ENCODE measurements at places on chromosomes 1 and 21.

DNA sequence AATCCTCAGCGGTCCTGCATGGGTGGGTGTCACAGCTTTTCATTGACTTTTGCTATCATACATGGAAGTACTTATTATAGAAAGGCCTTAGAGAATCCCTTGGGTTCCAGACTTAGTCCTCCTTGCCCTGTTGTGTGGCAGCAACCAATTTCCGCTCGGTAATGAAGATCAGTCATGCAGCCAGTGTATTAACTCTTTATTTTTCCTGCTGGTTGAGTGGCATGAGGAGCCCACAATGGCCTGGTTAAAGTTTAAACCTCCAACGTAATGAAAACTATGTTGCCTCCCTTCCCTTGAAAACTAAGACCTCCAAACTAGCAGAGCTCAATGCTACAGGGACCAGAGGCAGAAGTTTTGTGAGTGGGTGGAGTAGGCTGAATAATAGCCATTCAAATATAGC is 20.0 kb downstream of the CITED4 start:
- DNase-seq, result no peak

- no peak for DNase-seq
These were observed 123.7 kb downstream of the UBE2U start for GRCh38 chr1:64327119-64327518.

- no peak for DNase-seq
These were observed 1793.9 kb downstream of the NCAM2 start for GRCh38 chr21:22791986-22792560.

DNA sequence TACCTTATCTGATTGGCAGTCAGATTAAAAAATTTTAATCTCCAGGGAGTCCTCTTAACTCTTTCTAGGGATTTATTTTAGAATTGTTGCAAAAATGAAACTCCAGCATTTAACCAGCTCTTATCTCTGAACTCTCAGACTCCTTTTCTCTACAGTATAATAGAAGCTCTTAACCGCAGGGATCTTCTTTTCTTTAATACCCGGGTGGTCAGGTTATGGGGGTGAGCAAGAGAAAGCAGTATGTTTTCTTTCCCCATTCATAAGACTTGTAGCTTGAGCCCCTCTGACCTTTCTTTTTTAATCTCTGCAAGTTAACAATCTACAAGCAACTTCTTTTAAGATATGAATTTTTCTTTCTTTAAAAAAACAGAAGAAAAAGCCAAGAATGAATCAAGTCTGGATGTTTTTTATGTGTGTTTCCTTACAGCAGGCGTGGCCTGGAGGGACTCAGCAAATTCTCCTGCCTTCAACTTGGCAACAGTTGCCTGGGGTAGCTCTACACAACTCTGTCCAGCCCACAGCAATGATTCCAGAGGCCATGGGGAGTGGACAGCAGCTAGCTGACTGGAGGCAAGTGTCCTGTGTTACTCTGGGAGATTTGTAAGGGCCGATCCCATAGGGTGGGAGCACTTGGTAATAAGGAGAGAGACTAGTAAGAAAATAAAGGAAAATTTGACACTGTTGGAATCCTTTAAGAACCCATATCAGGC is 13.4 kb upstream of the OLFML3 start:
- DNase-seq, result no peak

- no peak for DNase-seq
These were observed 103.6 kb upstream of the GPR52 start for GRCh38 chr1:174344162-174344561.

DNA sequence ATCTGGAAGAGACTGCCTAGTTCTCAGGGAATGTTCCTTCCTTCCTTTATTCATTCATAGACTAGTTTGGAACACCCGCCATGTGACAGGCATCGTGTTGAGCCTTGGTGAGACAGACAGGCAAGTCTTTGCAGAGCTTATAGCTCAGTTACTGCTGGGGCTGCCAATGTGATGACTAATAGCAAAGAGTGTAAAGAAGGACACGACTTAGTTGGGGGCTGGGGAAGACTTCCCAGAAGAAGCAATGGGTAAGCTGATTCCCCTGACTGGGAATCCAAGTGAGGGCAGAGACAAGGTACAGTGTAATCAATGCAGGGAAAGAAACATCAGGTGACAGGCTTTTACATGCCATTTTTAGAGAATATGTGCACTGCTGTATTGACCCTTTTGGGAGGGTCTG is 51.2 kb downstream of the TENT5C start:
- no peak for DNase-seq

- DNase-seq, result no peak
These were observed 29.7 kb downstream of the NPHP4 start for GRCh38 chr1:5962265-5963105.

DNA sequence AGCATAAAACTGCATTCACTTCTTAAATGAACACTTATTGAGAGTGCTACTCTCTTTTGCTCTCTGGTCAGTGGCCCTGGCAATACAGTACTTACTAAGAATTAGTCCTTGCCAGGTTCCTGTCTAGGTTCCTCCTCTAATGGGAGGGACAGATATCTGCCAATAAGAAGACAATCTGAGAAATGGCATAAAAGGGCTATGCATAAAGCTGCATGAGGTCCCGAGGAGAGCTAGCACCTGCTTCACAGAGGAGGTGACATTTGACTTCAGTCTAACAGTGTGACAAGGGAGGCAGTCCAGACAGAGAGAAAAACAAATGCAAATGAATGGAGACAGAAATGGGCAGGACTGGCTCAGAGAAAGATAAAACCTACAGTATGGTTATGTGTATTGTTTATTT is 357.1 kb upstream of the SGIP1 start:
- DNase-seq, result no peak

DNA sequence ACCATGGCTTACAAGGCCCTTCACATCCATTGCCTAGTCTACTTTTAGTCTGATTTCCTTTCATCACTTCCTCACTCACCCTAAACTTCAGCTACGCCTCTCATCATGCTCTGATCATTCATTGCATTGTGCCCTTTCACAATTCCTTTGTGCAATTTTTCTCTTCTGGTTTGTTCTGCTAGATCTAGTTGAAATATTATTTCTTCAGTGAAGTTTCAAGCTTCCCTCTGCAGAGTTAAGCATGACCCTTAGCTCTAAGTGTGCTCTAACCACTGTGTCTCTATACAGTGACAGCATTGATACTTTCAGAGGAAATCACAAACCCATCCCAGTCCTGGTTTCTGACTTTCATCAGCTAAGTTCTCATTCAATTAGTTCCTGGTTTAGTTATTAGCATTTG is 166.1 kb downstream of the PLA2G4A start:
- DNase-seq, result no peak

- peak; percentile 93 for DNase-seq
These were observed 26.7 kb downstream of the TSPAN2 start for GRCh38 chr1:115062542-115063004.

DNA sequence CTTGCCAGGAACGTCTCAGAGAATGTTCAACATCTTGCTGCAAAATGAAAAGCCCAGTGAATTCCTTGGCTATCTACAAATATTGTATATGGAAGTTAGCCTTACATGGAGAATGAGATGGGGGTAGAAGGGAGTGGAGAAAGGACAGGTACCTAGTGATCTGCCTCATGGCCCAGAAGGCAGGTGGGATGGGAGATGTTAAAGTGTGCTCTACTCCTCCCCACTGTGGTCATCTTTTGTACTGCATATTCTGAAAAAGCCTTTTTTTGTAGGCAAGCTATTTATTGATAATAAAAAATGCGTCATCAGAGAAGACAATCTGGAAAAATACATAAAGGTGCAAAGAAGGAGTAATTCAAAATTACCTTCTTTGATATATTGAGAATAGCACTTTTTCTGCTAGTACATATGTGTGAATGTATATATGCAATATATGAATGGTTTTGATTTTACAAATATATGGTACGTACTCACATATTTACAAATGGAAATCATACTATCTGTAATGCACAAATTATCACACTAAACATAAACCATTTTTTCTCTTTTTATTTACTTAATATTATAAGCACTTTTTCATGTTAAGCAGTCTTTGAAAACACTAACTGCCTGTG is 19.1 kb upstream of the SLC5A9 start:
- no peak for DNase-seq

DNA sequence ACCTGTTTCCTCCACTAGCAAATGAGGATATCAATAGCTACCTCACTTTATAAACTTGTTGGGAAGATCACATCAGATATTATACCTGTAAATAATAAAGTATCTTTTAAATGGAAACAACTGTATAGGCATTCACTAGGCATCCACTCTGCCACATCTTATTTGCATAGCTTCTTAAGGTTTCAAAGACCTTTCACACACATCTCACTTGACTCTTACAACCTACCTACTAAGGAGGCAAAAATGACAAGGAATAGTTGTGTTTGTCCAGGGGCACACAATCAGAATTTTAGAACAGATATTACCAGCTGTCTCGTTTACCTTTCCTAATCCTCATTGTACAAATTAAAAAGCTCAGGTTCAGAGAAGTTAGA is 51.5 kb downstream of the VANGL2 start:
- DNase-seq, result no peak

GRCh38 chr1:50097021-50097679 is 11.6 kb upstream of the ELAVL4 start:
- DNase-seq, result no peak

DNA sequence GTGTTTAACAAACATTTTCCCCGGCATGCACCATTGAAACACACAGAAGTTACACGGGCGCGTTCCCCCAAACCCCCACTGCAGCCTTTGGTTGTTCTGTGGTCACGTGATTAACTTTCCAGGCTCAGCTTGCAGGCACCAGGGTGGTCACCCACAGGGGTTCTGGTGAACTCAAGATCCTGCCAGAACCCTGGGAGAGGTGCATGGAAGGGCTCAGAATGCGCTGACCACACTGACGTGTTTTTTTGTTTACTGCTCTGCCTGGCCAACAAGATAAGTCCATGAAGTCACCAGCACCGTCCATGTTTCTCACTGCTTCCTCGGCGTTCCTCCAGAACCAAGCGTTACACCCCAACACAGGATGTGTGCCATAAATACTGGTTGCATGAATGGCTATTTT is 229.5 kb upstream of the VAMP3 start:
- DNase-seq, result no peak

- DNase-seq, result no peak
These were observed 1.8 kb upstream of the ELAPOR1 start for GRCh38 chr1:109112056-109112651.

DNA sequence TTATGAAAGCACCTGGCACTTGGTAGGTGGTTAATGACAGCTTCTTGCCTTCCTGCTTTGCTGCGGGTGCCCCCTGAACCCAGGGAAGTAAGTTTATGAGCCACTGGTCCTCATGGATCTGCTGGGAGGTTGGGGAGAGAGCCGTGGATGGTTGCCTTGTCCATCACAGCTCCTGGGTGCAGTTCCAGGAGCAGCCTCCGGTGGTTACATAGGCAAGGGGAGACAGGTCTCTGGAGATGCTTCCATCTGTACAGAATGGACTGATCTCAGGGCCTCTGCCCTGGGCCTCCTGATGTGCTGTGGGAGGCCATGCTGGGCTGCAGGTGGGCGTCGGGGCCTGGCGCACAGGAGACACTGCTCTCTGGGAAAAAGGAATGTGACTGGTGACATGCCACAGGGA is 31.6 kb upstream of the ARHGEF10L start:
- DNase-seq, result no peak

- no peak for DNase-seq
These were observed 5.9 kb downstream of the ANKRD13C start for GRCh38 chr1:70348399-70349165.

- peak; percentile 50 for DNase-seq
These were observed 14.7 kb upstream of the POFUT2 start for GRCh38 chr21:45302082-45303061.

- no peak for DNase-seq
These were observed 30.6 kb downstream of the RABIF start for GRCh38 chr1:202858331-202858730.

DNA sequence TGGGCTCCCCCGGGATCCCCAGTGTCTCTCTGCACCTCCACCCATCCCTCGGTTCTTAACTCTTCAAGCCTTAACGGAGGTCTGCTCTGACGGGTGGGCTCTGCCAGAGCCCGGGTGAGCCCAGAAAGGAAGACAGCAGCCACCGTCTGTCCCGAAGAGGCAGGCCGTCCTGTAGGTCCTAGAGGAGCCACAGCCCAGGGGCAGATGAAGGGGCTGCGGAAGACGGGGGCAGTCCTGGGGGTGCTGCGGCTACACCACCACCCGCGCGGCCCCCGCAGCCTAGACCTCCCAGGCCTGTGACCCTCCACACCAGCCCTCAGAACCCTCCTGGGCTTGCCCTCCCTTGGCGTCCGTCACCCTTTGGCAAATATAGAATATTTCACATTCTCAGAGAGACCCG is 71.0 kb downstream of the UMODL1 start:
- DNase-seq, result no peak

DNA sequence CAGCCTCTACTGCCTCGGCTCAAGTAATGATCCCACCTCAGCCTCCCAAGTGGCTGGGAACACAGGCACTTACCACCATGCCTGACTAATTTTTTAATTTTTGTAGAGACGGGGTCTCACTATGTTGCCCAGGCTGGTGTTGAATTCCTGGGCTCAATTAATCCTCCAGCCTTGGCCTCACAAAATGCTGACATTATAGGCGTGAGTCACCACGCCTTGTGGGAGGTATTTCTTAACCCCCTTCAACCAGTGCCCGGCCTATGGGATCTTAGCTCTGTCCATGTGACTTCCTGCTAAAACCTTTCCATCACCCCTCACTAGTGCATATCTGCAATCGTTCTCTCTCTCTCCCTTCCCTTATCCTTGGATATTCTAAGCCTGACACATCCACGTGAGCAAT is 86.4 kb downstream of the FOXD2 start:
- DNase-seq, result no peak

GRCh38 chr1:245173446-245174211 is 18.8 kb downstream of the KIF26B start:
- DNase-seq, result no peak

- no peak for DNase-seq
These were observed 22.6 kb downstream of the FOXD2 start for GRCh38 chr1:47460456-47460855.

DNA sequence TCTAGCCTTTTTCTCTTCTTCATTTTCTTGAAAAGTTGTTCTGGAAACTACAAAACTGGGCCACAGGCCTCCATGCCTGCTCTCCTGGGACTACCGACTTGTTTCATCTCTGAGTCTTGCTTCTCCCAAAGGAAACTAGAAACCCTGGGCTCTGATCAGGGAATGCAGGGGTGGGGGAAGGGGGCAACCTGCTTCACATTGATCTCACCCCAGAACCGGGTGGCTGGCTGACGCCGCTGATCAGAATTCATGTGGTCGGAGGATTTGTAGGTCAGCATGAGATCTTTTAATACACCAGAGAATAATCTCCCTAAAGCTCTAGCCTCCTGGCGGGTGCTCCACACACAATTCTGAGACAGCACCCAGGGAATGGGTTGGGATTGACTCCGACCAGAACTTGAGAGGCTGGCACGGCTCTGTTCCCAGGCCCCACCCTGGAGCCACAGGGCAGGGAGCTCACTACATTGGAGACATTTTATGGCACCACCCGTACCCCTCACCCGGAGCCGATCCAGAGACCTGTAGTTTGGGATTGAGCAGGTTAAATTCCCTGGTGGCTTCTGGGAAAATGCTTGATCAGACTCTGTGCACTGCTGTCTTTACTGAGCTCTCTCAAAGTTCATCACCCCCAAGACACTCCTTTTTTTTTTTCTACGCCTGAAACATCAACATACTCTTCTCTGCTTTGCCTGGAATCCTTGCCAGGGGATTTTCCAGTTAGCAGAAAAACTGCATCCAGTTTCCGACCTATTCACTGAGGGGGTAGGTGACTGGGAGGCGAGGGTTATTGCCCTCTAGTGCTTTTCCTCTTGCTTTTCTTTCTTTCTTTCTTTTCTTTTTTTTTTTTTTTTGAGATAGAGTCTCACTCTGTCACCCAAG is 12.2 kb upstream of the ARHGEF10L start:
- DNase-seq, result no peak

- DNase-seq, result peak; percentile 24
These were observed 376 bp downstream of the SF3A3 start for GRCh38 chr1:37989361-37989930.

GRCh38 chr1:209797978-209798639 is 7.8 kb downstream of the IRF6 start:
- DNase-seq, result no peak
